ENCODE measurements at places on chromosomes 7 and 10. TPM values are rescaled to one million over a fixed set of nuclear protein-coding genes. Genes with fewer than 3 reads are reported as not detected.

DNA sequence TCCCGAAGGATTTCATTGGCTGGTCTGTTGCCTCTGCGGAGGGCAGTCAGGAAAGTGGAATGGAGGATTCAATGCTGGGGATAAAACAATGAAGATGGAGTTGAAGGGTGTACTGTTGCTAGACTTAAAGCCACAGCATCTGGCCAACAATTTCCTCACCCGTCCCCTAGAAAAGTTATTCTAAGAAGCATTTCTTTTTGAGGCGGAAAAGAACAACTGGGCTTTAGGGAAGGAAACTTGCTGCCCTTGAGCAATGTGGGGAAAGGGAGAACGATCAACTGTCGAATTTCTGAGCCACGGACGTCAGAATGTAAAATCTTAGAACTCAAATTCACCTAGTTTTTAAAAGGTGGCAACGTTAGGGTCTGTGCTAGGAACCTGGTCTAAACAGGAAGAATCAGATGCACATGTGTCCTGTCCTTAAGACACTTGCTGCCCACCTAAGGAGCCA, 664 bp downstream of the FMC1 start:
- DNase-seq: no peak

Gene NCF1
- not detected for total RNA-seq

Gene ATOH7
- total RNA-seq: 0.28 TPM

- DNase-seq: no peak
Measured at GRCh38 chr10:71965623-71966022, 1.4 kb downstream of the CHST3 start.

Gene GPAM
- total RNA-seq: 8.0 TPM

DNA sequence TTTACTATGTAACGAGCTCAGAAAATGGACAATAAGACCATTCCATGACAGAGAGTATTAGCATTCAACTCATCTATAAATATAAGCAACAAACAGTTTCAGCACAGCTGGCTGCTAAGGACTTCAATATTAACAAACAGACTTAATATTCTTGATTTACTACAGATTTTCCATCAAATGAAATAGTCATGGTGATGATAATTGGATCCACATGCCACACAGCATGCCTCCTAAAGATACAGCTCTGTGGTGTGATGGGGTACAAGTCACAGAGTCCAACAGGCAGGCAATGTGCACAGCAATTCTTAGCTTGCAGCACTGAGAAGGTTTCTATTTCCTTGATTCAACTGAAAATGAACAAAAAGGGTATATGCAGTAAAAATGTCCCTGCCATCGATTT, 54.0 kb downstream of the DOCK4 start:
- DNase-seq: no peak

DNA sequence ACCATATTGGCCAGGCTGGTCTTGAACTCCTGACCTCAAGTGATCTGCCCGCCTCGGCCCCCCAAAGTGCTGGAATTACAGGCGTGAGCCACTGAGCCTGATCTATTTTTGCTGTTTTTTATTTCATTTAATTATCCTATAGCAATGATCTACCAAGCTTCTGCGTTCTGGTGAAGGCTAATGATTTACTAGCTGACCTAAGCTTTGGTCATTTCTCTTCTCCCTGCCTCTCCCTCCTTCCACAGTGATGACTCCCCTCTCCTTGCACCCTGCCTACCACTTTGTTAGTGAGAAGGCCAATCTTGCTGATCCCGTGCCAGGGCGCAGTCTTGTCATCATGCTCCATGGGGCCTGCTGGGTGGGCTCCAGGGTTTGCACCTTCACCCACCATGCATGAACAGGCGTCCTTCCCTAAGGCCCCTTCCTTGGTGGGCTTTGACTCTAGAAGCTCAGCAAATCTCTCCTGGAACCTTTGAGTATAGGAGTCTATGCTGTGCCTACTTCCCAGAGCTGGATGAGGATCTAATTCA, 11.9 kb upstream of the ZCCHC24 start:
- DNase-seq: no peak

Gene MLXIPL
- 7.2 TPM for total RNA-seq

DNA sequence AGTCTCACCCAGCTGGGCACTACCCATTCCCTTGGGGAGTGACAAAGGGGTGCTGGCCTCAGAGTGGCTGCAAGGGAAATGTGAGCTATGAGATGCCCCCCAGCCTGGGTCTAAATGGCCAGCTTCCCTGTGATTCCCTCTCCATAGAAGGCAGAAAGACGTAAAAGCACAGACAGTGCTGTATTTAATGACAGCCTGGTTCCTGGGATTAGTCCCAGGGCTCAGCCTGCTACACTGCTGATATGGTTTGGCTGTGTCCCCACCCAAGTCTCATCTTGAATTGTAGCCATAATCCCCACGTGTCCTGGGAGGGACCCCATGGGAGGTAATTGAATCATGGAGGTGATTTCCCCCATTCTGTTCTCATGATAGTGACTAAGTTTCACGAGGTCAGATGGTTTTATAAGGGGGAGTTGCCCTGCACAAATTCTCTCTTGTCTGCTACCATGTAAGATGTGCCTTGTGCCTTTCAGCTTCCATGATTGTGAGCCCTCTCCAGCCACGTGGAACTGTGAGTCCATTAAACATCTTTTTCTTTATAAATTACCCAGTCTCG, 23.9 kb upstream of the CALN1 start:
- no peak for DNase-seq

- no peak for DNase-seq
Measured at GRCh38 chr7:90594751-90595317, 1.3 kb upstream of the CDK14 start.

Gene CYP3A4
- total RNA-seq: 0.15 TPM

Gene DNAJC1
- total RNA-seq: 12.9 TPM

GRCh38 chr10:65769828-65770227, 1156.0 kb upstream of the LRRTM3 start:
- DNase-seq: no peak

- no peak for DNase-seq
Measured at GRCh38 chr10:128150561-128150960, 24.3 kb upstream of the MKI67 start.

Gene CRHR2
- not detected for total RNA-seq

GRCh38 chr10:1399431-1400100, 337.8 kb downstream of the ADARB2 start:
- DNase-seq: no peak

DNA sequence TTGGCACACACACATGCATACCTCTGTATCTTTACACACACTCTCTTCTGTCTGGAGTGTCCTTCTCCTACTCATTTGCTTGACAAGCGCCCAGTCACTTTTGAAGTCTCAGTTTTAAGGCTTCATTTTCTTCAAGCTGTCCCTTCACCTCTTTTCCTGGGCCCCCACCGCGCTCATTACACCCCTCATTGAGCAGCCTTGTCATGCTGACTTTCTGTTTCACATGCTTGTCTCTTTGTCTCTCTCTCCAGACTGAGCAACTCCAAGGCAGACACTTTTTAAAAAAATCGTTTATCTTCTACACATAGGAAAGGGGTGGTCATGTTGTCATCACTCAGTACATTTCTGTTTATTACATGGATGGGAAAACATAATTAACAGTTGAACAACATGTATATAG, 225.2 kb upstream of the FZD1 start:
- DNase-seq: no peak

GRCh38 chr7:37315772-37316715, 132.6 kb downstream of the ELMO1 start:
- DNase-seq: no peak

- DNase-seq: no peak
Measured at GRCh38 chr7:77796109-77796508, 2.1 kb downstream of the TMEM60 start.

Gene CALCR
- 0.10 TPM for total RNA-seq

All from Panc1 (cell line).